ENCODE measurements at places on chromosomes 2 and 18. TPM values are rescaled to one million over a fixed set of nuclear protein-coding genes. Genes with fewer than 3 reads are reported as not detected.

DNA sequence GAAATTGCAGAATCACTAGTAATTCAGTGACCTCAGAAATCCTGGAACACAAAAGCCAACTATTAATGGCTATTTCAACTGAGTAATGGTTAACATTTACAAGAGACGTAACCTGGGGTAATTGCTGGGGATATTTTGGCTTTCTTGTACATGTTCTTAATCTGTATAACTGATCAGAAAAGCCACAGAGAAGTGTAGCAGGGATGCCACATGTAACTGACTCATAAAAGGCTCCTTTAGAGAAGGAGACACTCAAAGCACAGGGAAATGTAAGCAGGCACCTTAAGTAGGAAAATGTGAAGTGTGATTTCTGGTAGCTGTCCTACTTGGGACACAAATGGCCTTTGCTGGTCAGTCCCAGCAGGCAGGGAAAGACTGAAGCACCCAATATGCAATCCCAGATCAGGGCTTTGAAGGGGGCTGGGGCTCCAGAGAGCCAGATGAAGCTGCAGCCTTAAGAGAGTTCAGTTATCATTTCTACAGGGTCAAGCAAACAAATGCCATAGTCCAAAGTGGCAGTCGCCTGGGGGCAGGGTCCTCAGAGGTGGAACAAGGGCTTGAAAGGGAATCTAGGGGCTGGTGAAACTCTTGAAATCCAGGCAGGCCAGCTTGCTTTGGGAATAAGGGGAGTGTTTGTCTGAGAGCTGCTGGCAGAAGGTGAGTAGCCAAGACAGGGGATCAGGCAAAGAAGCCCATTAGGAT, 7.2 kb upstream of the SPOPL start:
- peak overlapping the region; percentile 5 for H3K27ac ChIP-seq
- H3K4me3 ChIP-seq: no peak overlapping the region
- no peak for DNase-seq
- H3K27me3 ChIP-seq: no peaks in the 10 kb centered on the region
- H3K4me1 ChIP-seq: no peaks in the 10 kb centered on the region

GRCh38 chr18:23523429-23524212, 20.3 kb downstream of the RMC1 start:
- H3K36me3 ChIP-seq: peaks cover 30% of the 10 kb centered on the region
- no peak for DNase-seq
- no peak overlapping the region for H3K27ac ChIP-seq
- no peaks in the 10 kb centered on the region for H3K27me3 ChIP-seq
- H3K4me3 ChIP-seq: no peak overlapping the region

- no peaks in the 10 kb centered on the region for H3K36me3 ChIP-seq
- H3K27ac ChIP-seq: no peak overlapping the region
- H3K27me3 ChIP-seq: no peaks in the 10 kb centered on the region
- no peak overlapping the region for H3K4me3 ChIP-seq
- H3K4me1 ChIP-seq: peaks cover 3% of the 10 kb centered on the region
Measured at GRCh38 chr2:178111743-178112142, 494 bp upstream of the RBM45 start.

DNA sequence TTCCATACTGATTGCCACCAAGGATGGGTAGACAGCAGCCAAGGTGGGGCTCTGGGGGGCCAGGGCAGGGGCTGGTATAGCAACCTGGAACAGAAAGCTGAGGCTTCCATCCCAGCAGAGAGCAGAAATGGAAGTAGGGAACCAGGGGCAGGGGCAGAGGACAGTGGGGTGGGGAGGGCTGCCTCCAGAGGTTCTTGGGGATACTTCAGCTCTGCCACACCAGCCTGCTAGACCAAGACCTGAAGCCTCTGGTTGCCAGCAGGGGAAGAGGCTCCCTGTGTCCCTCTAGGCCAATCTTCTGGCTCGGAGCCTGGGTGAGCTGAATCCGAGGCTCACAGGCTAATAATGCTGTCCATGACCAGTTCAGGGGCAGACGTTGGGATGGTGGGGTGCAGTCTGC, 329.0 kb downstream of the DYSF start:
- H3K4me3 ChIP-seq: no peak overlapping the region
- no peaks in the 10 kb centered on the region for H3K36me3 ChIP-seq
- H3K27ac ChIP-seq: no peak overlapping the region
- no peak for DNase-seq
- no peaks in the 10 kb centered on the region for H3K4me1 ChIP-seq
- H3K27me3 ChIP-seq: peaks cover 2% of the 10 kb centered on the region

GRCh38 chr18:26424428-26425147, 123.8 kb downstream of the KCTD1 start:
- DNase-seq: no peak
- no peak overlapping the region for H3K27ac ChIP-seq
- H3K27me3 ChIP-seq: no peaks in the 10 kb centered on the region

- no peaks in the 10 kb centered on the region for H3K4me1 ChIP-seq
- no peak overlapping the region for H3K4me3 ChIP-seq
- no peaks in the 10 kb centered on the region for H3K36me3 ChIP-seq
- DNase-seq: peak; percentile 12
Measured at GRCh38 chr2:70851704-70852103, 16.1 kb upstream of the CD207 start.

DNA sequence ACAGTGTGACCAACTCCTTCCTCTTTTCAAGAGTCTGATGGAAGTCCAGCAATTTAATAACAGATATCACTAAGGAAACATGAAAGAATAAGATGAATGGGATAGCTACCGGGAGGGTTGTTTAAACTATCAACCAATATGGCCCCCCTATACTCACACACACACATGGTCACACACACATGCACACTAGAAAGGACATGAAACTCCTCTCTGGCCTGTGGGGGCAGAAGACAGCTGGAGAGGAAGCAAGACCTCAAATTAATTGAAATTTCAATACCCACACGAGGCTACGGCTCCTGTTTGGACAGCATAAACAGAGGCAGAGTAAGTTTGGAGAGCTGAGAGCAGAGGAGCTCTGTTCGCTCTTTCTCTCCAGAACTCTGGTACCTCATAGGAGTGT, 34.7 kb upstream of the REEP1 start:
- no peak for DNase-seq
- peaks cover 10% of the 10 kb centered on the region for H3K4me1 ChIP-seq
- H3K36me3 ChIP-seq: no peaks in the 10 kb centered on the region
- no peaks in the 10 kb centered on the region for H3K27me3 ChIP-seq
- no peak overlapping the region for H3K4me3 ChIP-seq

- no peaks in the 10 kb centered on the region for H3K27me3 ChIP-seq
Measured at GRCh38 chr2:25794544-25795276, 83.6 kb downstream of the ASXL2 start.

DNA sequence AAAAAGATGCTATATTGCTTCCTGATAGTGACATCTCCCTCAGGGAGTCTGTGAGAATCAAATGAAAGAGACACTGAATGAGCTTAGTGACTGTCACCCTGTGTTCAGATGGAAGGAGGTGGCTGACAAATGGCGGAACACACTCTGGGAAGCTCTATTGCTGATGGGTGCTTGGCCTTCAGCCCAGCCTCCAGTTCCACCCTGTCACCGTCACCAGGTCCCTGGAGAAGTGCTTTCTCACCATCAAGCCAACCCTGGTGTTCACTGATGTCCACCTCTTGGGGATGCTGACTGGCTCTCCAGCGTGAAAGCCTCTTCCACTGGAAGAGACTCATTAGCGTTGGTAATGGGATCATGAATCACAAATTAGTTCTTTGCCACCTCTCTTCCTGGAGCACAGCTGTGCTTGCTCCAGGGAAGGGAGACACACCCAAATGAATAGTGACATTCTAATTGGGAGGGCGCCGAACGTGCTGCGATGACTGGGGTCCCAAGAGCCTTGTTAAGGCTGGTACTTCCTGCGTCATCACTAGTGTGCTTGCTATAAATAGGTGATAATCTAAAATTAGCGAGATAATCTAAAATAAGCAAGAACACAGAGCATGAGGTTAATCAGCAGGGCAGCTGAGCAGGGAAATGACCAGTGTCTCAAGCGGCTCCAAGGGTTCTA, 154.0 kb downstream of the CLIP4 start:
- H3K4me1 ChIP-seq: no peaks in the 10 kb centered on the region
- no peak overlapping the region for H3K27ac ChIP-seq
- H3K27me3 ChIP-seq: no peaks in the 10 kb centered on the region
- no peak overlapping the region for H3K4me3 ChIP-seq
- DNase-seq: no peak

DNA sequence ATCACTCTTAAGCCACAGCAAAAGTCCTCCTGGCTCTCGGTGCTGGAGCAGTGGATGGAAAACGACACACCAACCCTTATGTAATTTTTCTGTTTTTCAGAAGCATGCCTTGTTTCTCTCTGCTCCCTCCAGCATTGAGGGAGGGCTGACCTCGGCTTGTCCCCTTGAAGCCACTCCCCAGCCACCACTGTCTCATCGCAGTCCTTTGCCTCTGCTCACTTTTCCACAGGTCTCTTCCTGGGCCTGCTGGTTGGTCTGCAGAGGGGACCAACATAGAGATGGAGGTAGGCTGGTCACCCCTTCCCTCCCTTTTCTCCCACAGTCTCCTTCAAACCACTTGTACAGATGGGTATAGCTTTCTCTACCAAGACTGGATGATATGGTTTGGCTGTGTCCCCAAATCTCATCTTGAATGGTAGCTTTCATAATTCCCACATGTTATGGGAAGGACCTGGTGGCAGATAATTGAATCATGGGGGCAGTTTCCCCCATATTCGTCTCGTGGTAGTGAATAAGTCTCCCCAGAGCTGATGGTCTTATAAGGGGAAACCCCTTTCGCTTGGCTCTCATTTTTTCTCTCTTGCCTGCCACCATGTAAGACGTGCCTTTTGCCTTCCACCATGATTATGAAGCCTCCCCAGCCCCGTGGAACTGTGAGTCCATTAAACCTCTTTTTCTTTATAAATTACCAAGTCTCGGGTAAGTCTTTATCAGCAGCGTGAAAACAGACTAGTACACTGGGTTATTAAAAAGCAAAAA, 14.3 kb upstream of the RIOK3 start:
- H3K36me3 ChIP-seq: no peaks in the 10 kb centered on the region
- no peak overlapping the region for H3K4me3 ChIP-seq
- no peaks in the 10 kb centered on the region for H3K27me3 ChIP-seq
- no peak for DNase-seq
- no peaks in the 10 kb centered on the region for H3K4me1 ChIP-seq
- no peak overlapping the region for H3K27ac ChIP-seq

DNA sequence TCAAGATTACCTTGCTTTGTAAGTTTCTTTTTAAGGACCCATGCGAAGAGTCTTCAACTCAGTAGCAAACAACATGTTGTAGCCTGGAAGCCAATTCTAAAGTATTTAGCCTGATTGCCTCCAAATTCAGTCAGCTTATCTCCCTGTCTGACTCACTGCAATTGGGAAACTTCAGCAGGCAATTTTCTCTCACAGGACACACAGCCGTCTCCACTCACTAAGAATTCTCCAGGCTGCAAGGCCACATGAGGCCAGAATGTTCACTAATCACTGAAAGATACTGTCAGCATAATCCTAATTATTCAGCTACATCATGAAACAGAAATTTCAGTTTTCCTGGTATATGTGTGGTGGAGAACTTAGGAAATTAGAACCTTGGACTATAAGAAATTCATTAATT, 78.1 kb upstream of the PDE1A start:
- H3K36me3 ChIP-seq: no peaks in the 10 kb centered on the region
- no peak overlapping the region for H3K27ac ChIP-seq
- DNase-seq: peak; percentile 97
- no peaks in the 10 kb centered on the region for H3K4me1 ChIP-seq

DNA sequence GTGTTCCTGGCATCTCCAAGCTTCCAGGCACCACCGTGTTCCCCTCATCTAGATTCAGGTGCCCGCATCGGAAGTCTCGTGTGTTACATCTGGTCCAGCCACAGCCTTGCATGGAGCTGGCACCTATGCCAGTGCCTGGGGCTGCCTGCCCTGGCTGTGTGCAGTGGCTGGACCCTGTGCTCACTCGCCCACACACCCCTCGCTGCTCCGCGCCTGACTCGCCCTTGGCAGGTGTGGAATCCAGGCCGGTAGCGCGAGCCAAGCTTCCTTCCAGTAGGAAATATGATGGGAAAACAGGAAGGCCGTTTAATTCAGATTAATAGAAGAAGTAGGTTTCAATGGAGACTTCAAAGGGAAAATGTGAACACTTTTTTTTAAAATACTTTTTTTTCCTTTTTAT, 78.0 kb downstream of the PTPN4 start:
- no peak for DNase-seq
- H3K4me3 ChIP-seq: no peak overlapping the region
- H3K27me3 ChIP-seq: no peaks in the 10 kb centered on the region
- H3K4me1 ChIP-seq: no peaks in the 10 kb centered on the region
- H3K27ac ChIP-seq: no peak overlapping the region

DNA sequence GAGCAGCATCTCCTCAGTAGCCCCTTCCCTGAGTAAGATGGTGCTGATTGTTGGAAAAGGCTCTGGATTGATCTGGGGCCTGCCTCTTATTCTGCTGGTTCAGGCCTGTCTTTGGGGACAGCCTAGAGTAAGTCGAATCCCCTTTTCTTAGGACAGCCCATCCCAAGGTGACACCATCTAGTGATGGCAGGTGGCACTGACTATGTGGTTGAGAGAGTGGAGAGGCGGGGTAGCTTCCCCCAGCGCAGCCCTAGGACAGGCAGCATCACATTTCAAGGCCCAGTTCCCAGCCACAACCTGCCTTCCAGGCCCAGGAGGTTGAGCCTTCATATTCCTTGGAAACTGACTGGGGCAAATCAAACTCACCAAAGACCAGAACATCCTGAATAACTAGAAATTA, 69.1 kb upstream of the B3GNT7 start:
- H3K4me1 ChIP-seq: peaks cover 5% of the 10 kb centered on the region
- H3K27me3 ChIP-seq: no peaks in the 10 kb centered on the region
- no peak overlapping the region for H3K27ac ChIP-seq

DNA sequence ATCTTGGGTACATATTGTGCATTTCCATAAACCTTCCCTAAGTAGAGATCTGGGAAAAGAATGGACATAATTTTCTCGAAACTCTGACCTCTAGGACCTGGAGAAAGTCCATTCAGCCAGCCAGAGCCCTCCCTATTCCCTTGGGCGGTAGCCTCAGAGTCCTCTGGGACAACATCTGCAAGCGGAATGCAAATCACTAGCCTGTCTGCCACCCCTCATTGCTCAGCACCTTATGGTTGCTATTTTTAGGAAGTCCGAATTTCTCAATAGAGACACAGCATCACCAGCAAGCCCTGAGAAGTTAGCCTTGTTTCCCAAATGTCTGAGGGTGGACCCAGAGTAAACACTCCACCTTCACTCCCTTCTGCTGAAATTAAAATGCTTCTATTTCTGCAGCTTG, 17.6 kb upstream of the CD28 start:
- H3K27me3 ChIP-seq: no peaks in the 10 kb centered on the region
- peak; percentile 90 for DNase-seq
- peaks cover 8% of the 10 kb centered on the region for H3K4me1 ChIP-seq
- no peak overlapping the region for H3K27ac ChIP-seq
- no peak overlapping the region for H3K4me3 ChIP-seq
- H3K36me3 ChIP-seq: no peaks in the 10 kb centered on the region

Gene ALLC
- not detected for total RNA-seq

Gene KIF5C
- total RNA-seq: 3.0 TPM

Gene IL36B
- not detected for total RNA-seq

Gene C2orf15
- 2.3 TPM for total RNA-seq

Gene DNAH6
- total RNA-seq: 0.18 TPM

Gene CCDC121
- total RNA-seq: 4.2 TPM

Gene VPS4B
- total RNA-seq: 9.1 TPM

Gene MBD5
- total RNA-seq: 44.5 TPM

Gene NEUROD1
- not detected for total RNA-seq

Gene ZNF804A
- total RNA-seq: not detected

Gene EVA1A
- 0.53 TPM for total RNA-seq

Gene RPS27A
- total RNA-seq: 556 TPM
